ENCODE measurements at places on chromosomes 5 and 9.

DNA sequence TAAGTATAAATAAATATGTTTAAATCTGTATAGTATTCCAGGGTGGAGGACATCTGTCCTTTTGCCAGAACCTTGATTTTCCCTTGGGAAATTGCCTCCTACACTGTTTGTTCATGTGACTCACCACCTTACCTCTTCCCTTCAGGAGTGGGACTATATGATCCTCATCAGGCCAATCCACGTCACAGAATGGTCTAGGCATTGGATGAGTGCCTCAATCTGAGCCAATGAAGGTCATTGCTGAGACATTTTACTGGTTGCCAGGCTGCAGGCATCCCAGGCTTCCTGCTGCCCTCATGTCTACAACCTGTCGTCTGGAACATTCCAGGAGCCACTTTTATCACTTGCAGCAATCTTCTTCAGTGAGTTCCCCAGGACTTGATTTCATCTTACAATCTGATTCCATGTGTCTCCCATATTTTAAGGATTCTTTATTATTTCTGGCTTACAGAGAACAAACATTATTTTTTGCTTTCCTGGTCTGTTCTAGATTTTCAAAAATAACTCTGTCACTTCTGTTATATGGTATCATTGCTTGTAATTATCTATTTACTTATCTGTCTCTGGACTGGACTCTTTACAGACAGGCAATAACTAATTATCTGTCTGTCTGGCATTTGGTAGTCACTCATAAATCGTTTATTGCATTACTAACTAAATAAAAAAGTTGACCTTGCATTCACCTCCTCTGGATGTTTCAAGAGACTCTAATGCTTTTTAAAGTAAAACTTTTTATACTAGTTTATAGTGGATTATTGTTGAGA lies 107.3 kb upstream of the APC start:
- no peak for DNase-seq

DNA sequence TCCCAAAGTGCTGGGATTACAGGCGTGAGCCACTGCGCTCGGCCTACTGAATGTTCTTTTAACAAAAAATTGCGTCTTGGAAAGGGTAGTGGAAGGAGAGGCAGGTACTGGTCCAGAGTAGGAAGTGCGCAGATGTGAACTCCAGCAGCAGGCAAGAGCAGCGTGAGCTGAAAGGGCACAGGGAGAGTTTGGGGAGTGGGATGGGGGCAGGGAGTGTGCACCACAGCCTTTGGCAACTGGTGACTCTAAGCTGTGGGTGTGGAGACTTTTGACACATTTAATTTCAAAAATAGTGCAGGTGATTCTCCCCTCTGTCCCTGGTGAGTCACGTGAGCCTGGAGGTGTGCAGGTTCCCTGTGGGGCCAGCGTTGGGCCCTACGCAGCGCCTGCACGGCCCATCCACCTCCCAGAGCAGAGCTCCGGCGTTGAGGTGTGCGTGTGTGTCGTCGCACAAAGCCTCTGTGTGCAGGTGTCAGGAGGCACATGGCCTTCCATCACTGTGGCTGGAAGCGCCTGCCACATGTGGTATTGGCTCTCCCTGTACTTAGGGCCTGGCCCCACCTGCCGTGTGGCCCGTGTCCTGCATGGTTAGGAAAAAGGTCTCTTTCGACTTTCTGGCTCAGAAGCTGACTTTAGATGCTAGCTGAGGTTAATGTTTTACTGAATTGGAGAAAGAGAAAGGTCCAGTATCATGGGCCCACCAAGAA lies 11.5 kb downstream of the SQSTM1 start:
- DNase-seq: no peak

DNA sequence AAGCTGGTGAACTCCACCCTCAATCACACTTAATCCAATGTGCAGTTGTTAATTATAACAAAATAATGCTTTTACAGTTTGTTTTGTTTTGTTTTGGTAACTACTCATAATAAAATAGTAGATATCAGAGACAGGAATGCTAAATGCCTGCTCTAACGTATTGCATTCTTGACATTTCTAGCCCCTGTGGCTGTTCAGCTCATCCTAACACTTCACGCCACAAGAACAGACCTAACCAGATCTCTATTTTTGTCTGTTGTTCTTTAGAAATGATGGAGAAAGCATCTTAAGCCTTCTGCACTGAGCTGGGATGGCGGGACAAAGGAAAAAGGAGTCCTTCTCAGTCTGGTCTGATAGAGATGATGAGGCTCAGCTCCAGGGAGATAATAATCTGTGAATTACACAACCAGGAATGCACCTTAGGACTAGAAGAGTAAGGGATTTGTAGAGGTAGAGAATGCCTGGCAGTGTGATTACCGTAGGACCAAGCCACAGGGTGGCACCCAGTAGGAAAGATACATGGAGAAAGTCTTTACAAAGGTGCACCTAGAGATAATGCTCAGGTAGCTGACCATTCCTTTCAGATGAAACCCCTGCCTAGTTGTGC lies 628.8 kb downstream of the PDE4D start:
- DNase-seq: no peak

- DNase-seq: no peak
These were observed 49.5 kb downstream of the KCNT1 start for GRCh38 chr9:135751501-135751900.

All from NCI-H2107 (cell line).